ENCODE measurements at places on chromosomes 1 and 21. TPM values are rescaled to one million over a fixed set of nuclear protein-coding genes. Genes with fewer than 3 reads are reported as not detected.

GRCh38 chr1:229363723-229364122 is 20.9 kb upstream of the CCSAP start:
- ATAC-seq: no peak

DNA sequence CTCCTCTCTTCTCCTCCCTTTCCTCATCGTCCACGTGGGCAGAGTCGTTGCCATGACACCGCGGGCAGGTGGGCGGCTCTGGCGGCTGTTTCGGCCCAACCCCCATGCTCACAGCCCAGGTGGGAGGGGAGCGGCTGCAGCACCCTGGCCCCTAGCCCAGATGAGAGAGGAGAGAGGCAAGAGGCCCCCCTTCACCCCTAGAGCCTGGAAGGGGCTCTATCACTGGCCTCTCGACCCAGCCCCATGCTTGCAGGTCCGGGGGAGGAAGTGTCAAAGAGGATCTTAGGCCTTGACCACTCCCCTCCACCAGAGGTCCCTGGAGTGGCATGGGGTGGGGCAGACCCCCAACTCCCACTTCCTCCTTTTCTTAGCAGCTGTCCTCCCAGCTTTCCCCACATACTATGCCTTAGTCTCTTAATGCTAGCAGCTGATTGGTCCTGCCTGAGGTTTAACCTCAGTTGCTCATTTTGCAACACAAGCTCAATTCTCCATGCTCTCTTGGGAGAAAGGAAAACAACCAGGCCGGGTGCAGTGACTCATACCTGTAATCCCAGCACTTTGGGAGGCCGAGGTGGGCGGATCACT is 10.4 kb downstream of the DLGAP3 start:
- ATAC-seq: peak; percentile 43

DNA sequence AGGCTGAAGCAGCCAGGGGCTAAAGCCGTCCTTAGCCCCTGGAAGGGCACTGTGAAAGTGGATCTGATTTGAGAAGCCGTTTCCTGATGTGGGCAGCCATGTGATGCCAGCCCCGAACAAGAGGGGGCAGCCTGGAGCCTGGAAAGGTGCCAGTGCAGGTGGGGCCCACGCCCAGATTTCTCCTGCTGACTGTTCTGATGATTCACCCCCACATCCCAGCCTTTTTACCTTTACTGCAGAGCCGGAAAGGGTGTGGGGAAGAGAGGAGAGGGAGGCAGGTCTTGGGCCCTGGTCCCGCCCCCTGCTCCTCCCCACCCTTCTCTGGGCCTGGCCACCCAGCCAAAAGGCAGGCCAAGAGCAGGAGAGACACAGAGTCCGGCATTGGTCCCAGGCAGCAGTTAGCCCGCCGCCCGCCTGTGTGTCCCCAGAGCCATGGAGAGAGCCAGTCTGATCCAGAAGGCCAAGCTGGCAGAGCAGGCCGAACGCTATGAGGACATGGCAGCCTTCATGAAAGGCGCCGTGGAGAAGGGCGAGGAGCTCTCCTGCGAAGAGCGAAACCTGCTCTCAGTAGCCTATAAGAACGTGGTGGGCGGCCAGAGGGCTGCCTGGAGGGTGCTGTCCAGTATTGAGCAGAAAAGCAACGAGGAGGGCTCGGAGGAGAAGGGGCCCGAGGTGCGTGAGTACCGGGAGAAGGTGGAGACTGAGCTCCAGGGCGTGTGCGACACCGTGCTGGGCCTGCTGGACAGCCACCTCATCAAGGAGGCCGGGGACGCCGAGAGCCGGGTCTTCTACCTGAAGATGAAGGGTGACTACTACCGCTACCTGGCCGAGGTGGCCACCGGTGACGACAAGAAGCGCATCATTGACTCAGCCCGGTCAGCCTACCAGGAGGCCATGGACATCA is at the start of gene SFN:
TSS of gene SFN (plus strand) at position 369 of the 904 bp plus-strand sequence. CDS start at position 433, 64 bp downstream.
- no peak for ATAC-seq

DNA sequence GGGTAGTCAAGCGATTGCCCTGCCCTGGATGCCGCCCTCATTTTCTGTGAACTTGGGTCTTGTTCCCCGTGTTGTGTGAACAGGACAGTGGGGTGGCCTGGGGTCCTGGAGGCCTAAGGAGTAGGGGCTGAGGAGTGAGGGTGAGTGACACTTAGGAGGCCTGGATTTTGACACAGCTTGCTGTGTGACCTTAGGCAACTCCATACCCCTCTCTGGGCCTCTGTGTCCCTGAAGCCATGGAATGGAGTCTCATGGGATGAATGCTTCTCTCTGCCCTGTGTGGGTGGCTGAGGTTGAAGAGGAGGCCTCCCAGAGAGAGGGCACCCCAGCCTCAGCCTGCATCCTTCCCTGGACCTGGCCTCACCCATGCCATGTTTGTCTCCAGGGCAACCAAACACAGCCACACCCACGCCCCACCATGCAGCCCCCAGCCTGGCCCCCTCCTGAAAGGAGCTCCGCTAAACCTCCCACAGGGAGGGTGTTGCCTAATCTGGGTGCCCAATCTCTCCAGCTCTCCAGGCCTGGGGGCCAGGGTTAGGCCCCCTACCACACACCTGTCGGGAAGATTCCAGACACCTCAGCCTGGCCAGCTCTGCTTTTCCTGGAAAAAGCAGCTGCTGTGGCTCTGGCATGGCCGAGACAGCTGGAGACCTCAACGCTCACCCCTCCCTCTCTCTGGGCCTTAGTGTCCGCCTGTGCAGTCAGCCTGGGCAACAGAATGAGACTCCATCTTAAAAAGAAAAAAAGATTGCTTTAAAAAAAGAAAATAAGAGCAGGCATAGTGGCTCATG is 9.9 kb downstream of the MYOM3 start:
- no peak for ATAC-seq

The TIPRL gene
- total RNA-seq: 16.7 TPM

The CITED4 gene
- 9.2 TPM for total RNA-seq

The PLA2G2C gene
- not detected for total RNA-seq

DNA sequence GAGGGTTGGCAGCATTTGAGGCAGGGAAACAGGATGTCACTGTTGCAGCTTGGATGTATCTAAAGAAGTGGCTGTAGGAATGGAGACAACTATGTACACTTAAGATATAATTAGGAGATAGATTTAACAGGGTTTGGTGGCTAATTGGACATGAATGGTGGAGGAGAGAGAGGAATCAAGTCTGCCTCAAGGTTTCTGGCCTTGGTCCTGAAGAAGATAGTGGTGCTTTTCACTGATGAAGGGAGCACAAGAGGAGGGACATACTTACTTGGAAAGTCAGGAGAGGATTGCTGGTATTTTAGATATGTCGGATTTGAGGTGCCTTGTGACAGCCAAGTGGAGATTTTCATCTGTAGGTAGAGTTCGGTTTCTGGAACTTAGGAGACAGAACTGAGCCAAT is 123.9 kb downstream of the ST6GALNAC3 start:
- ATAC-seq: no peak

The LORICRIN gene
- total RNA-seq: not detected

The C1orf116 gene
- total RNA-seq: 3.7 TPM

DNA sequence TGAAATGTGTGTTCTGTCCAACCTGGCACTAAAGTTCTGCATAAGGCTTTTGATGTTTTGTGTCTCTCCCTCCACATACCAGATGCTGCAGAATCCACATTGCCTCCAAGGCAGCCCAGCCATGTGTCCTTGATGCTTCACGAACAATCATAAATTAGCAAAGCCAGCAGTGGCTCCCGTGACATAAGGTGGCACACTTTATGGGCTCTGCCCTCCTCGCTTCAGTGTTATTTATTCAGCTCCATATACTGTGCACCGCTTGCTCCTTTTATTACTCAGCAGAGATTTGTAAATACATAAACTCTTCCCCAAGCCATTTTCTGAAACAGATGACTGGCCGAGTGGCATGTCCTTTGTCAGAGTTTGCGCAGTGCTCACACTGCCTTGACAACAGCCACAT is 112.8 kb upstream of the SLC35F3 start:
- no peak for ATAC-seq

The LUZP1 gene
- 28.5 TPM for total RNA-seq

The DESI2 gene
- 41.4 TPM for total RNA-seq

DNA sequence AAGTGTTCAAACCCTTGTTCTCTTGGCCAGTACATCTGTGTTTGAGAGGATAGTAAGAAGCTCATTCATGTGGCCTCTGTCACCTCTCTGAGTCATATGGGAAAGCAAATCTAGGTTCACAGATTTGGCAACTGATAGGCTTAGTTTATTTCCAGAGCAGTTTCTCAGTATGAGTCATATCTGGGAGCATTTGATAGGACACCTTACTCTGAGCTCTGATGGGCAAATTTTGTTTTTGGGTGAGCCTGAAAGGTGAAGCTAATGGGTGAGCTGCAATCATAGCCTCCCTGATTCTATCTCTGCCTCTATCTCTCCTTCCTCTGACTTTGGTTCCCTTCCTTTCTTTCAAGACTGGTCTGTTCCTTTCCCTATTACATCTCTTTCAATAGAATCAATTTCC is 134.4 kb downstream of the S1PR1 start:
- ATAC-seq: peak; percentile 39

DNA sequence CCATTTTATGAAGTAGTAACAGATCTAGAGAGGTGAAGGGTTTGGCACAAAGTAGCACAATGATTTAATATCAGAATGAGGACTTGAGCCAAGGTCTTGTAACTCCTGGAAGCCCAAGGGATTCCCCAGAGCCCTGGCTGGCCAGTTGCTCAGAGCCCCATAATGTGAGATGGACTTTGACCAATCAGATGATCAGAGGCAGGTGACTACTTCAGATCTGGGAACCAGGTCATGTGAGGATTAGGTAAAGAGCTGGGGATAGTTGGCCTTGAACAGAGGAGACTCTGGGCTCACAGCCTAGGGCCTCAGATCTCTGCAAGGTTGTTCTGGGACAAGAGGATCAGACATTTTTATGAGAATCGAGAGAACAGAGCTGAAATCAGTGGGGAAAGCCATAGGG is 18.9 kb downstream of the SHISAL2A start:
- ATAC-seq: no peak

GRCh38 chr1:171250263-171250662 is 2.0 kb downstream of the FMO1 start:
- no peak for ATAC-seq

The TMEM82 gene
- total RNA-seq: not detected

- ATAC-seq: no peak
These were observed 13.1 kb upstream of the CTPS1 start for GRCh38 chr1:40966417-40966816.

The FABP3 gene
- total RNA-seq: 39.4 TPM

The IQCC gene
- 0.81 TPM for total RNA-seq

The CFHR1 gene
- total RNA-seq: not detected

The GPR52 gene
- total RNA-seq: 6.7 TPM

DNA sequence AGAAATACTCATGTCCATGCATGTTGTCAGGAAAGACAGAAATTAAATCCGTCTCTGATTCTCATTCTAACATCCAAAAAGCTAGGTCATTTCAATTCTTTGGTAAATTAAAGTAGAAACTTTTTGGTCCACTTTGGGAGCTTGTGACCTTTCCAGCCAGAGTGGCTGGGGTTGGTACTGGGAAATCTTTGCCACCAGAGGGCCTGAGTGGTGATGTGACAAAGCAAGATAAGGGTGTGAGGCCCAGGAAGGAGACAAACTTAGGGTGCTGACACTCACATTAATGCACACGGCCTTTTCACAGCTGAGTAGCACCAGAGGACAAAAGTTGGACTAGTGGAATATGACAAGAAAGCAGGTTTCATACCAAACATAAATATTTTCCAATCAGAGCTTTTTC is 144.3 kb downstream of the DNM3 start:
- no peak for ATAC-seq

The MRPS14 gene
- 27.5 TPM for total RNA-seq

The SPRR1B gene
- total RNA-seq: not detected

The RGS2 gene
- total RNA-seq: 462 TPM
